Neural progenitor cell (in vitro differentiated cells): ENCODE measurements at places on chromosomes 11 and 22.

DNA sequence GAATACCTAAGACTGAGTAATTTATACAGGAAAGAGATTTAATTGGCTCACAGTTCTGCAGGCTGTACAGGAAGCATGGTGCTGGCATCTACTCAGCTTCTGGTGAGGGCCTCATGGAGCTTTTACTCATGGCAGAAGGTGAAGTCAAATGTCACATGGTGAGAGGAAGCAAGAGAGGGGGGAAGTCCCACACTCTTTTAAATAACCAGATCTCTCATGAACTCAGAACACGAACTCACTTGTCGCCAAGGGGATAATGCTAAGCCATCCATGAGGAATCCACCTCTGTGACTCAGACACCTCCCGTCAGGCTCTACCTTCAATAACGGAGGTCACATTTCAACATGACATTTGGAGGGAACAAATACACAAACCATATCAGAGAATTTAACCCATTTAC, 42.2 kb downstream of the BIRC2 start:
- no peaks in the 10 kb centered on the region for H3K36me3 ChIP-seq
- H3K4me1 ChIP-seq: peaks cover 3% of the 10 kb centered on the region
- no peaks in the 10 kb centered on the region for H3K27me3 ChIP-seq
- no peak overlapping the region for H3K4me3 ChIP-seq

DNA sequence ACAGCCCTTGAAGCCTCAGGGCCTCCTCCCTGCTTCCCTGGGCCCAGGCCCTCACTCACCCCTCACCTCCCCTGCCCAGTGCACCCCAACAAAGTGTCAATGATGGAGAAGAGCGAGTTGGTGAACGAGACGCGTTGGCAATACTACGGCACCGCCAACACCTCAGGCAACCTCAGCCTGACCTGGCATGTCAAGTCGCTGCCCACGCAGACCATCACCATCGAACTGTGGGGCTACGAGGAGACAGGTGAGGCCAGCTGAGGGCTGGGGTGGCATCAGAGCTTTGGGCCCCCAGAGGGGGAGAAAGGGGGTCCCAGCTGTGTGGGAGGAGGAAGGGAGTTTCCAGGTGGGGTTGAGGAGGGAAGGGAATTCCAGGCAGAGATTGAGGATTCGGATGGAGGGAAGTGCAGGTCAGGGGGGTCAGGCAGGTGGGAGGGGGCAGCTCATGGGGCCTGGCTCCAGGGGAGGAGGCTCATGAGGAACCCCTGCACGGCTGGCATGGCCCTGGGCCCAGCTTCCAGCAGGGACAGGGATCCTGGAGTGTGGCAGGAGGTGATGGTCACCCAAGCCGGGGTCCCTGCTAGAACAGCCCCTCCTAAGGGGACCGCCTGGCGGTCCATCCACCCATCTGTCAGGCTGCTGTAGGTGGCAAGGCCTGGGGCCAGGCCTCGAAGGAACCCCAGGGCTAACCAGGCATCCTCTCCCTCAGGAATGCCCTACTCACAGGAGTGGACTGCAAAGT, 2.9 kb downstream of the SUSD2 start:
- H3K4me3 ChIP-seq: no peak overlapping the region
- H3K27ac ChIP-seq: no peak overlapping the region
- peaks cover 8% of the 10 kb centered on the region for H3K4me1 ChIP-seq
- no peaks in the 10 kb centered on the region for H3K27me3 ChIP-seq

DNA sequence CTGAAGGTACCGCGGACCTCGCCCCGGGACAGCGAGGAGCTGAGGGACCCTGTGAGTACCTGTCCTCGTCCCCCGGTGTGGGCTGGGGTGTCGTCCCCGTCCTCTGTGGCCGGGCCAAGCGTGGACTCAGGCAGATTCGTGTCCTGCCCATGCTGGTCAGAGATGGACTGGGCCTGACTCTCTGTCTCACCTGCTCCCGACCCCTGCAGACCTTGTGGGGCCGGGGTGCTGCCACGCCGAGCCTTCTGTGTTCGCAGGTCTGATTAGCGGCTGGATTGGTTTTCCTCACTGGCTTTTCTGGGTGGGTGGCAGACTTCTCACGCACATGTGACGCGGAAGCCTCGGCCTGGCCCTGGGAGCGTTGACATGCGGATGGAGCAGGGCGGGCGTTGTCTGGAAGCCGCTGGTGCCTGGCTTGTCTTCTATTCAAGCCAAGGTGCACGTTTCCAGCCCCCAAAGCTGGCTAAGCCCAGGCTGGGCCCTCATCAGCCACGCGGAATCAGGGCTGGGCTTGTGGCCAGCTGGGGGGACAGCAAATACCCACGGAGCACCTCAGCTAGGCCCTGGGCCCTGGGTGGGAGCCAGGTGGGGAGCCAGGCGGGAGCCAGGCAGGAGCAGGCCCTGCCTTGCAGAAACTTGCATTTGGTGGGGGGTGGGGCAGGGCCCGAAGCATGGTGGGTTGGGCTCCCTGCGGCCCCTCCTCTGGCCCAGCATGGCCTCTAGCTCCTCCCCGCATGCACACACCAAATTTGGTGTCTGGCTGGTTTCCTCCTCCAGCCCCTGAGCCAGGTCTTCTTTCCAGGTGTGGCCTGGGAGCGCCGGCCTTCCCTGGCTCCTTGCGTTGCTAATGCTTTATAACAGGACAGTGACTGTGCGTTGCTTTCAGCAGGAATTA, 7.0 kb downstream of the GRAMD4 start:
- H3K27me3 ChIP-seq: no peaks in the 10 kb centered on the region
- H3K36me3 ChIP-seq: no peaks in the 10 kb centered on the region
- H3K27ac ChIP-seq: no peak overlapping the region

DNA sequence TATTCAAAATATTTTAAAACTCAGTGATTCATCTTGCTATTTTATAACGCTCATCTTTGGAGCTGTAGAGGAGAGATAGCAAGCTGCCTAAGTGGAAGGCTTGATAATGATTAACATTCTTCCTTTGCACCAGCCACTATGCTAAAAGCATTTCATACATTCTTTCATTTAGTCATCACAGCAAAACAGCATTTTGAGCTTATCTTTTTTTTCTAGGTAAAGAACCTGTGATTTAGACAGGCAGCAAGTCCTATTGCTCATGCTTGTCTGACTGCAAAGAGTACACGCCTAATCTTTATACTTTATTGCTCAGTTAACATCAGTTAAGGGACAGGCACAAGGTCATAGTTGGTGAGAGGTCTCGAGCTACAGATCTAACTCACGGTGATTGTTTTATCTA, 713.1 kb upstream of the ARHGAP42 start:
- H3K4me1 ChIP-seq: no peaks in the 10 kb centered on the region
- H3K4me3 ChIP-seq: no peak overlapping the region
- no peaks in the 10 kb centered on the region for H3K27me3 ChIP-seq
- no peaks in the 10 kb centered on the region for H3K36me3 ChIP-seq

DNA sequence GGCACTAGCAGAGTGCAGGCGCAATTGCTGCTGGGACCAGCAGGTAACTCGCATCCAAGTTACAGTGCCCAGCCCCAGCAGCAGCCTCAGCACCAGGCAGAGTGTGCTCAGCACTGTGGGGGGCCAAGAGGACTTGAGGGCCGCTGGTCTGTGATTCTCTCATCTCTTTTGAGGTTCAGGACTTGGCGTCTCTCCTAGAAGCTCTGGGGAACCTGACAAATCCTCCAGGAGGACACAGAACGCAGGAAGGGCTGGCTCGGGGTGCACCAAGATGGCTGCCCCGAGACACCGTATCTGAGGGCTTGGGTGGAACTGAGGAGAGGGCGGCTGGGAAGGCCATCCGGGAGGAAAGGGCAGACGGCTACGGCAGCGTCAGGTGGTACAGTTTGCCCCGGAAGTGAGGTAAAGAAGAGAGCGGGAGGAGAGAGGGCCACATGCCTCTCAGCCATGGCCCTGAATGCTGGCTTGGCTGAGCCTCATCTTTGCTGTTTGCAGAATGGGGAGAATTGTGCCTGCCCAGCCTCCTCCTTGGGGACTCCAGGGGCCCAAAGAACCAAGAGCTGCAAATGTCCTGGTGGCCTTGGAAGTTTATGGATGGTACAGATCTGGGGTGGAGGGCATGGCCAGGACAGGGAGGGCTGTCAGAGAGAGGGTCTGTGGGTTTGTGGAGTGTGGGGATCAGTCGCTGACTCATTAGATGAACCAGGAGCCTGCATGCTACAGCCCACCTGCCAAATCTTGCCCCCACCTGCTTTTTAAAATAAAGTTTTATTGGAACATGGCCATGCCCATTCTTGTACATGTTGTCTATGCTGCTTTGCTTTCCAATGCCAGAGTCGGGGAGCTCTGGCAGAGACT, 78.0 kb downstream of the MYEOV start:
- no peak overlapping the region for H3K27ac ChIP-seq
- H3K4me3 ChIP-seq: no peak overlapping the region
- H3K4me1 ChIP-seq: no peaks in the 10 kb centered on the region
- DNase-seq: no peak
- no peaks in the 10 kb centered on the region for H3K27me3 ChIP-seq

DNA sequence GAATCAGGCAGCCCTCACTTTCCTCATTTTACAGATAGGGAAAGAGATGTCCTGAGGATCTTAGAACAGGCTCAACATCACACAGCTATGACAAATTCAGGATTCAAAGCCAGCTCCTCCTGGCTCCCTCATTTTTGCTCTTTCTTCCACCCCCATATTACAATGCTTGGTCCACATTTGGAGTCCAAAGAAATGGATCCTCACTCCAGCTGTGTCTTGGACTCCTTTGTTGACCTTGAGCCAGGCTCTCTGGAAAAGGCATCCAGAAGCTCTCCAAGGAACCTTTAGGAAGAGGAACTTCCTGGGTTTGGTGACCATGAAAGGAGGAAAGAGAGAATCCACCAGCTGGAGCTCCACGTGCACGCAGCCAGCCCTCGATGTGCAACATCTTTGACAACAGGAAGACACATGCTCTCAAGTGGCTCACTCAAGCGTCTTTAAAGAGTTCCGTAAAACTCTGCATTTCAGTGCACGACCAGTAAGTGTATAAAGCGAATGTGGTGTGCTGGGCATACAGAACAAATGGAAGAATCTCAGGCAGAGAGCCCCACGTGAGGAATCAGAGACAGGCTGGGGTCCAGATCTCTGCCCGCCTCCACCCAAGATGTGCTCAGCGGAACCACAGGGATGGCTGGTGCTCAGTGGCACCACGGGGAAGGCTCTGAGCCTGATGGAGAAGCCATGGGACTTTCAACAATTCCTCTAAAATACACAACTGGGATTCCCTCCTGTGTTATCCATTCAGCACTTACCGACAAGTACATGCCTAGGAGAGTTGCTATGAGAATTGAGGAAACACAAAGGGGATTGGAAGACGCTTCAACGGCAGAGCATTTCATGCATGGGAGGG, 48.4 kb downstream of the ISX start:
- H3K4me1 ChIP-seq: no peaks in the 10 kb centered on the region
- H3K27ac ChIP-seq: no peak overlapping the region
- no peak for DNase-seq
- no peaks in the 10 kb centered on the region for H3K27me3 ChIP-seq
- no peak overlapping the region for H3K4me3 ChIP-seq
- no peaks in the 10 kb centered on the region for H3K36me3 ChIP-seq

GRCh38 chr11:90134478-90135003, at the start of gene NAALAD2:
TSS of gene NAALAD2 (plus strand) at chr11:90134663. CDS start at chr11:90134759, 96 bp downstream.
- H3K4me3 ChIP-seq: peak within 1 kb of the TSS; percentile 88
- H3K27ac ChIP-seq: no peak within 1 kb of the TSS

- H3K27ac ChIP-seq: no peak overlapping the region
- H3K4me3 ChIP-seq: no peak overlapping the region
- H3K4me1 ChIP-seq: peaks cover 7% of the 10 kb centered on the region
- no peaks in the 10 kb centered on the region for H3K27me3 ChIP-seq
- DNase-seq: no peak
- H3K36me3 ChIP-seq: no peaks in the 10 kb centered on the region
Measured at GRCh38 chr11:44083433-44083832, 12.0 kb upstream of the EXT2 start.
